ENCODE measurements at places on chromosomes 4 and X.

DNA sequence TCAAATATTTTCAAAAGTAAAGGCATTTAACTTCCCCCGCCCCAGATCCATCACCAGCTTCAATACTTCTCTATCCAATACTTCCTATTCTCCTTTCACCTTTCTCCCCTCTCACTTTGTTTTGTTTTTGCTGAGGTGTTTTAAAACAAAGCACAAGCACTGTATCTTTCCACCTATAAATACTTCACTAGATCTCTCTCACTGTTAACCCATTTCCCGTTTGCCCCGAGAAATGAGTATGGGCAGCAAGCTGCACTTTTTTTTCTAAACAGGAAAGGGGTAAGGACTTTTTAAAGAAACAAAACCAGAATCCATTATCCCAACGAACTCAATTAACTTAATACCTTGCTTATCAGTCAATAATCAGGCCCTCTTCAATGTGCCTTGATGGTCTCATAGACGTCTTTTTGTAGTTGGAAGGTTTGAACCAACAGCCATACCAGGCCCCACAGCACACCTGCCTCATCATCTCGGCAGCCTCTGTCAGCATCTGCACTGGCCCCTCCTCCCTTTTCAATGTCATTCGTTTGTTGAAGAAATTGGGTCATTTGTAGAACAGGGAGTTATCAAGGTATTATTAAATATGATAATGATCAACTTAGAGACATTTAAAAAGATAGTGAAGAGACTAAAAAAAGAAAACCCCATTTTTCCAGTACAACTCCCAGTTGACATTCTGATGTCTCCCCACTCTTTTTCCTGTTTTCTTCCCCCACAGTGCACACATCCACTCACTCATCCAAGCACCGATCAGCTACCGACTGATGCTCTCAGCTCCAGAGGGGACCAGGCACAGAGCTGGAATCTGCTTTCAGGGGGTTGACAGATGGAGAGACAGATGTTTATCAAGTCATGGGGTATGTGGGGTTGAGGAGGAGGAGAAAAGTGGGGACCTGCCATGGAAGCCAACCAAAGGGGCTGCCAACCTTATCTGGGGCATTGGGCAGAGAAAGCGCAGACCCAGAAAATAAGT, 25.8 kb downstream of the CRMP1 start:
- no peak for DNase-seq

DNA sequence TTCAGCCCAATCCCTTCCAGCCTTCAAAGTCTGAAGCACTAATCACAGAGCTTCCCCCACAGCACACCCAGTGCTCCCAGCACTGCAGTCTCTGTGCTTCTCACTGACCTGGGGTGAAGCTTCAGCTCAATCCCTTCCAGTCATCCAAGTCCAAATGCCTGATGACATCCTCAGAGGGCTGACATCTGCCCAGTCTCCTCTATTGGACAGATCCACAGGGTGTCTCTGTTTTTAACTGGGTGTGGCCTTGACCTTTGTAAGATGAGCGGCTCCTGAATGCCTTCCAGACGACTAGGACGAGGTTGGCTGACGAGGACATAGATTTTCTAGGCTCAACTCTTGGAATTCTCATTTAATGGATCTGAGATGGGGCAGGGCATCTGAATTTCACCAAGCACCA, 7.6 kb upstream of the SLC2A9 start:
- DNase-seq, result no peak

- peak; percentile 42 for DNase-seq
Measured at GRCh38 chrX:30308263-30309138, 689 bp downstream of the NR0B1 start.

GRCh38 chr4:109590905-109591304, 30.9 kb downstream of the MCUB start:
- no peak for DNase-seq

GRCh38 chr4:159383562-159383931, 280.7 kb downstream of the RAPGEF2 start:
- DNase-seq, result no peak

GRCh38 chr4:24394041-24394440, 190.3 kb downstream of the DHX15 start:
- no peak for DNase-seq

GRCh38 chrX:30804462-30804861, 84.6 kb downstream of the TAB3 start:
- no peak for DNase-seq

GRCh38 chr4:93342738-93343137, 485.8 kb upstream of the ATOH1 start:
- DNase-seq, result no peak

- DNase-seq, result peak; percentile 22
Measured at GRCh38 chr4:126106658-126107057, 791.9 kb downstream of the FAT4 start.

DNA sequence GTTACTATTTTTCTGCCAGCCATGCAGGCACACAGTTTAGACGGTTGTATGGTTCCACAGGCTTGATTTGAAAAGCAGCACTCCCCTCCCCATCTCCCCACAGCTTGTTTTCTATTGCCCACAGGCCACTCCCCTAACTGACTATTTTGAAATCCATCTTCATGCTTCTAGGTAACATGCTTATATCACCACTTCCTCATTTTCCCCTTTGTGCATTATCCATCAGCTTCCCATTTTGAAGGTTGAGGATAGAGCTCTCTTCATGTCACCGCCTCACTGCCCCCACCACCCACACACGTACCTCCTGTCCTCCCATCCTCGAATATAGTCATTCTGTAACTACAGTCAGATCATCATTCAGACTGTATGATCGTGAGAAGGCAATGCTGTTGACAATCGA, 224.7 kb downstream of the MID1 start:
- no peak for DNase-seq

DNA sequence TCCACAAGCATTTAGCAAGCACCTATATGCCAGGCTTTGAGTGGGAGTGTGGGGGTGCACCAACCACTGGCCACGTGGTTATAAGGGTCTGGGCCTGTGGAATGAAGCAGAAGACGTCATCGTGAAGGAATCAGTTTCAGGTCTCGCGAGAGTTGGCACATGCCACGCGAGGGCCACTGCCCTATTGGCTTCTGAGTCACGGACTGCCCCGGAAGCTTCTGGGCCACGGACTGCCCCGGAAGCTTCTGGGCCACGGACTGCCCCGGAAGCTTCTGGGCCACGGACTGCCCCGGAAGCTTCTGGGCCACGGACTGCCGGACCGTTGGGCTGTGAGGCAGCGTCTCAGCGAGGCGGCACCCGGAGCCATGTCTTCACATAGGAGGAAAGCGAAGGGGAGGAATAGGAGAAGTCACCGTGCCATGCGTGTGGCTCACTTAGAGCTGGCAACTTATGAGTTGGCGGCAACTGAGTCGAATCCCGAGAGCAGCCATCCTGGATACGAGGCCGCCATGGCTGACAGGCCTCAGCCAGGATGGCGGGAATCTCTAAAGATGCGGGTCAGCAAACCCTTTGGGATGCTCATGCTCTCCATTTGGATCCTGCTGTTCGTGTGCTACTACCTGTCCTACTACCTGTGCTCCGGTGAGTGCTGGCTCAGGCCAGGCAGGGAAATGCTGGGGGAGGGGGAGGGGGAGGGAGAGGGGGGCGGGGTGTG, at the start of gene FMR1NB:
Gene FMR1NB, plus strand, starts transcription at position 300 of the 715 bp plus-strand sequence. Its CDS starts 66 bp downstream, at position 366.
- DNase-seq, result no peak

- DNase-seq, result no peak
Measured at GRCh38 chr4:147785129-147785528, 53.2 kb downstream of the ARHGAP10 start.

DNA sequence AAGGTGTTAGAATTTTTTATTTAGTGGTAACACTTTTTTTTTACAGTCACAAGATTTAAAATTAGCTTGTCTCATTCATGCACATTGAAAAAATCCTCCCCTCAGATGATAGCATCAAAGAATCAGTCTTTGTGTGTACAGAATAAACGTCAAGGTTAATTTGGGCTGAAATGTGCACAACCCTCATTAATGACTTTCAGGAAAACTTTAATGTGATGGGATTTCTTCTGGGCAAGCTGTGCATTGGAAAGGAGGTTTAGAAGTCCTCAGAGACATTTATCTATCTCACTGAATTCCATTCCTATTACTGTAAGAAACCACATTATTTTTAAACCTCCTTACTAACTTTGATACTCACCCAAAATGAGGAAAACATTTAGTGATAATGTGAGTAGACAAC, 88.2 kb upstream of the TECRL start:
- no peak for DNase-seq

- DNase-seq, result no peak
Measured at GRCh38 chr4:58136604-58137003, 1026.4 kb upstream of the IGFBP7 start.

- DNase-seq, result no peak
Measured at GRCh38 chrX:12790885-12791256, 341 bp upstream of the PRPS2 start.

DNA sequence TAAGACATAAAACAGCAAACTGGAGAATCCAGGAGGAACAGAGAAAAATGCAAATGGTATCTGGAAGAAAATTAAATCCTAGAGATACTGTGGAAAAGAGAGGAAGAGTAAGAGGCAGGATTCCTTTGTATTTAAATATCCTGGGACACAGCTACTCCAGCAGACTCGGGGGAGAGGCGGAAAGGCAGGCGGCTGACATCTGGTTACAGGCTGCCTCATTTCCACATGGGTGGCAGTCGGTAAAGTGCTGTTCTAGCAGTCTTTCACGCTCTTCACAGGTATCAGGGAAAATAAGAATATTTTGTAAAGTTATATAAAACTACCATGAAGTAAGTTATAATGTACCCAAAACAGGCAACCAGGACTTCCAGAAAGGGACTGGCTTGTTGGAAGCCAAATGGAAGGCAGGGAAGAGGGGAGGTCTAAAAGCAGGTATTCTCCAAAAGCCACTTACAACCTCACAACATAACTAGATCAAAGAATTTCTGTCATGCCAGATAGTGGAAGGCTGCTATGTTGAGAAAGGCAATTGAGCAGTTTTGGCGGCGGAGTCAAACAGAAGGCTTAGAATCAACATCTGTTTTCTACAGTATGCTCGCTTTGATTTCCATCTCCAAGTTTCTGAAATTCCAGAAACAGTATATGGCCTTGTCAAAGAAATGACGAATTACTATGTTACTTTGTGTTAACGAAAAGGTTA, 1.3 kb upstream of the TIGD2 start:
- DNase-seq, result no peak

GRCh38 chr4:185718578-185719499, 93.2 kb downstream of the SORBS2 start:
- DNase-seq, result no peak

- no peak for DNase-seq
Measured at GRCh38 chrX:39898147-39898546, 199.6 kb downstream of the BCOR start.

GRCh38 chr4:37721995-37722638, 35.9 kb upstream of the RELL1 start:
- no peak for DNase-seq

DNA sequence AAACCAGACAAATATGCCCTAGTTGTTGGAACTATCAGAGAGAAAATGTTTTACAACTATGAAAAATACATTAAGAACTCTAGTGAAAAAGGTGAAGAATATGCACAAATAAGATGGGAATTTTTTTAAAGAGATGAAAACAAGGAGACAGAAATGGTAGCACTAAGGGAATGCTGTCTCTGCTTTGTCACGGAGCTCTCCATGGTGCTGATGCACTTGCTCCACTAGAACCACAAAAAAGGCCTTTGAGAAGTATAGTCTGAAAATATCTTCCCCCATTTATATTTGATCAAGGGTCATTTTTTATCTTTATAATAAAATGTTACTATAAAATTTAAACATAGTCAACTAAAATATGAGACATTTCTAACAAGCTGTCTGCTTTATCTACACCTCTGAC, 1655.5 kb upstream of the AGA start:
- DNase-seq, result peak; percentile 61

DNA sequence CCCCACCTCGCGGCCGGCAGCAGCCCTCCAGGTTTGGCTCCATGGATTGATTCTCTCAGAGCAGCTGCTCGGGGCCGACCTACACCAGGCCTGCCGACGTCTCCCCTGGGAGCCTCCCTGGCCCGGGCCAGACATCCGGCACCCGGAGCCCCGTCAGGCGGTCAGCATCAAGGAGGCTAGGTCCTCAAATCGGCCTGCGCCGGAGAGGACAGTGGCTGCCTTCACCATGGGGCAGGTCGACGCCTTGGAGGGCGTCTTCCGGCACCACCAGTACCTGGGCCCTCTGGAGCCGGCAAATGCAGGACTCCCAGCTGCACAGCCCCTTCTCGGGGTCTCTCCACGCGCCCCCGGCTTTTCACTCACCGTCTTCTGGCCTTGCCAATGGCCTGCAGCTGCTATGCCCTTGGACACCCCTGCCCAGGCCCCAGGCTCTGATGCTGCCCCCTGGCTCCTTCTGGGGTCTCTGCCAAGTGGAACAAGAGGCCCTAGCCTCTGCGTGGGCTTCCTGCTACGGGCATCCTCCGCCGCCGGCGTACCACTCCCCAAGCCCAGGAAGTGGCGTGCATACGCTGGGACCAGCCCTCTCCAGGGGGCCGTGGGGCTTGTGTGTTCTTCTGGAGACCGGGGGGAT, 341.8 kb downstream of the MAGEB5 start:
- DNase-seq, result peak; percentile 8

DNA sequence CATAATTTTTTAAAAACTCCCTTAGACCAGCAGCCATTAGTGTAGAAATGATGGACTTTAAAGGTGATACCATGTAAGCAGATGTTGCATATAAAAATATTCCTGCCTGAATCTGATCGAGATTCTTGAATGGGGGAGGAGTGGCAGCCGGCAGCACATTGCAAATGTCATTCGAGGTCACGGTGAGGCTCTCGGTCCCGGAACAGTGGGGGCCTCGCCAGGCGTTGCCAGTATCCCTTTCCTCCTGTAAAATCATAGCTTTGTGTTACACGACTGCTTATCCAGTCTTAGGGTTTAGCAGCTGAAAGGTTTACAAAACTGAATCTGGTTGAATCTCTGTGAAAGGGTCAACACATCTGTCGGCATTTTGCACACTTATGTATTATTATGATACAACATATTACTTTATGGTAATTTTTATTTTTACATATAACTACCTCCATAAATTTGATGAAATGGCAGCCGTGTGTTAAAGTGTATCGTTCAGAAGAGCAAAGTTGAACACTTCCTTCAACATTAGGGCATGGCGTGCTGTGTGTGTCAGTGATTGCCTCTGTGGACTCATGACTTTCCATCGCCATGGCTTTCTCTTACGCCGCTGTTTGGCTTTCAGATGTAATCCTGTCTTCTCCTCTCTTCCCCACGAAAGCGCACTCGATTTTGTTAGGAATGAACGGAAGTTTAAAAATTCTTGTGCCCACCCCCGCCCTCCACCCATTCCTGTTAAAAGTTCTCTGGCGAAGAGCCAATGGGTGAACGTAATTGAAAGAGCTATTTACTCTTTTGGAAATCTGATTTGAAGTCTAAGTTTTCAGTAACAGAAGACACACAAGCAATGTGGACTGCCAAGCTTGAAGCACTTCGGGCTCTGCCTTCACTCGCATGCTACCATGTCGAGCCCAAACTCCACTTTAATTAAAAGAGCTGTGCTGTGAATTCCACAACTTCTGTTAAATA, 114.8 kb downstream of the STOX2 start:
- DNase-seq, result no peak

DNA sequence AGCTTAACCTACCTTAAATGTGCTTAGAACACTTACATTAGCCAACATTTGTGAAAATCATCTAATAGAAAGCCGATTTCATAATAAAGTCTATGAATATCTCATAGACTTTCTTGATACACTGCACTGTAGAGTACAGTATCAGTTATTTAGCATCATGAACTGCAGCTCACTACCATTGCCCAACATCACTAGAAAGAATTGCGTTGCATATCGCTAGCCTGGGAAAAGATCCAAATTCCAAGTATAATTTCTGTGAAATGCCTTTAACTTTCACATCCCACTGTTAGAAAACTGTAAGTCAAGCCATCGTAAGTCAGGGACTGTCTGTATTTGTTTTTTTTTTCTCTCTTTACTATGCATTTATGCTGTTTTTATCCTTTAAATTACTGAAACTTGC, 918.6 kb upstream of the PABPC4L start:
- DNase-seq, result no peak

All from WTC11 (cell line).